Hematopoietic multipotent progenitor cell (in vitro differentiated cells): ENCODE measurements at places on chromosomes 2 and 18. TPM values are rescaled to one million over a fixed set of nuclear protein-coding genes. Genes with fewer than 3 reads are reported as not detected.

The TWIST2 gene
- total RNA-seq: not detected

DNA sequence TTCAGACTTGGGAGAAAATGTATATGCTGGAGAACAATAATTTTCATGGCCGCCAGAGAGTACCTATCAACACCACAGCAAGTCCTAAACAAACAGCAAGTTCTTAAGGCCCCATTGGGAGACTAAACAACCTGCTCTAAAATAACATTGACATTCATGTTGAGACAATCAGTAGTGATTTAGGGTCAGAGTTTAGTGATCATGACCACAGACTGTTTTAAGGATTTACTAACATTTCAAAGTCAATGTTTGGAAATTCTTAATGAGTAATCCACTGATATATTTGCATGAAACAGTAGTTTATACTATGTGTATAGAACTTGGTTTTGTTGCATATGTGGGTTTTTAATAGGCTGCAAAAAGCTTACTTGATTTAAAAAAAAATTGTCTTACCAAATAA, 34.7 kb downstream of the RASGRP3 start:
- DNase-seq: no peak

The CROCC2 gene
- not detected for total RNA-seq

The PPIL3 gene
- total RNA-seq: 43.1 TPM

DNA sequence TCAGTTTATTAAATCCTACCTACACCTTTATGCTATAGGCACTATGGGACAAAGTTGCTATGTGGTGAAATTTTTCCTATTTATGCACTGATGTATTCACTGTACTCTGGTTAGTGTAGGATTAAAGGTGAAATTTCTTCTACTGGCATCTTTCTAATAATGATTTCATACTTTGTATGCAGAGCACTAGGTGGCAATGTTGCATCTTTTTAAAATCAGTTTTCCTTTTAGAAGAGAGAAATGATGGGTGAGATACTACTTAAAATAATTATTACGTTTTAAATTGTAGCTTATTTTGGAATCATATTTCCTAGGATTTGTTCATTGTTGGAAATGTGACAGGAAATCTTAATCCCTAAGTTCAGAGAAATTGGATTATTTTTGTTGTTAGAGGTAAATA, 150.9 kb downstream of the CD8B2 start:
- peak; percentile 73 for DNase-seq

The AMMECR1L gene
- total RNA-seq: 11.8 TPM

The CD28 gene
- total RNA-seq: 0.27 TPM

DNA sequence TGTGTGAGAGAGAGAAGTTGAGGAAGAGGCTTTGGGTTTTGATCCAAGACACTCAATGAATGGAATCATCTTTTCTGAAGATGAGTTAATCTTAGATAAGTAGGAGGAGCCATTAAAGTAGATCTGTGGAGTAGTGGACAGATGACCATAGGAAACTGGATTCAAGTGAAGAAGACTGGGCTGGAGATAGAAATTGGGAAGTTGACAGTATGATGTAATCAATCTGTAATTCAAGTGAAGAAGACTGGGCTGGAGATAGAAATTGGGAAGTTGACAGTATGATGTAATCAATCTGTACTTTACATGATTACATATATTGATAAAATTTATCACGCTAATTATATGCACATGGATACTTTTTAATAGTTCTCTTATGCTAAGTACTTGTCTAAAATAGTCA, 92.8 kb downstream of the PHLPP1 start:
- DNase-seq: no peak

- DNase-seq: no peak
Observed at GRCh38 chr2:195741191-195741590, 84.2 kb downstream of the SLC39A10 start.

The COL4A4 gene
- total RNA-seq: not detected

DNA sequence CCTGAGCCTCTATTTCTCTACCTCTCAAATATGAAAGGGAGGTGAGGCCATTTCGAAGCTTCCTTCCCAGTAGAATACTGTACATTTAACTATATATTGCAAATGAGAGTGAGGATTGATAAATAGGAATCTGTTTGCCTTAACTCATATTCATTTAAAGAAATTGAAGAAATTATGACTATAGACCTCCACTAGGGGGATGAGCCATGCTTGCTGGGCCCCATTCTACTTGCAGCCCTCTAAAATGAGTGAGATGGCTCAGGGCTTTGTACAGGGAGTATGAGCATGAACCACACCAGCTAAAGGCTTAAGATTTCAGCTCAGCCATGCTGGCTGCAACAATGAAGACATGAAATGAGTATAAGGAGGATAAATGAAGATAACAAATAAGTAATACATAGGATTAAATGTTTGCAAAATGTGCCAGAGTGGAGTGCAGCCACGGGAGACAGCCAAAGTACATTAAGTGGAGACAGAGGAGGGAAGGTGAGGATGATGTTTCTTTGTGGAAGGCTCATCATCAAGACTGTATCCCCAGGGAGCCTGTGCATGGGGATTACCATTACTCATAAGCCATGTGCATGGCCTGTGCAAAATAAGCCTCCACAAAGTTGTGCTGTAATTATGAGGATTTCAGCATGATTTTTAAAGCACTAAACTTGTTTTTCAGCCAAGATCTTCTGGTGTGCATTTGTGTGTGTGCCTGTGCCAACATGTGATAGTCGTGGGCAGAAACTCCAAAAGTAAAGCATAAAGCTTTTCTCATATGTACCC, 300.8 kb downstream of the CNTNAP5 start:
- DNase-seq: no peak

GRCh38 chr2:621303-622099, 55.7 kb downstream of the TMEM18 start:
- no peak for DNase-seq

The CCL20 gene
- total RNA-seq: not detected

- no peak for DNase-seq
Observed at GRCh38 chr2:218895759-218896500, 15.3 kb downstream of the WNT10A start.

DNA sequence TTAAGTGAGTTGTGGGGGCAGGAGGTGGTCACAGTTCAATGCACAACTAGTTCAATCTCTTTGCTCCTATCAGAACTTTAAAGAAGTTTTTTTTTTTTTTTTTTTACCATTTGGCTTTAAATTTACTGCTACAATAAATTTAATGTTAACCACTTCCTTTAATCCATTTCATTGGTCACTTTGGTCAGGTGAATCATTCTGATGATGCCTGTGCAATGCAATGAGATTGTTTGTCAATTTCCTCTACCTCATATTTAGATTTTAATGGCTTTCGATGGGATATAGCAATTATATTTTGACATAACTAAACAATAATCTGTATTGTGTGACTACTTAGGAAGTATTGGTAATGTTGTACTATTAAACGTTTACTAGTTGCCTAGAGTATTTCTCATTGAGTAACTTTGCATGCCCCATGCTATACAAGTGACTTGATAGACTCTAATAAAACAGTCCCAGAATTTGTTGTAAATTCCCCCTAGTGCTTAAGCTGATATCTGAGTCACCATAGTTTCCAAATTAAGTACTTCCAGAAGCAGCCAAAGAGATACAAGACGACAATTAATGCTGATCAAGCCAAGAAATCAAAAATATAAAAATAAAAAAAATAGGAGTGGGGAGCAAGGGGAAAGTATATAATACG, 52.9 kb upstream of the SERPINB2 start:
- DNase-seq: no peak

- no peak for DNase-seq
Observed at GRCh38 chr2:232492236-232492848, 4.7 kb upstream of the ECEL1 start.

DNA sequence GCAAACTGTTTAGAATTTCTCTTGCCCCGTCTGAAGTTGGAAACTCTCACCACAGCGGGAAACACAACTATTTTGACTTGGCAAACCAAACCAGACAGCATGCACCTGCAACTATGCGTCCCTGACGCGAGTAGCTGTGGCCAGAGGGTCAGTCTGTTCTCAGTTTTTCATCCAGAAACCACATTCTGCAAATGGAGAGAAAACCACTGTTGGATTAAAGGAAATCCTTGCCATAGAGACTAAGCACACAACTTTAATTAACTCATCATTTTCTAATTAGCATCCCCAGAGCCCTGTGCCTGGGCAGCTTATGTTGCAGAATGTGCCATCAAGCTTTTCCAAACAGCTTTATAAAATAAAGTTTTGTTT, 415.7 kb upstream of the TCF4 start:
- no peak for DNase-seq

DNA sequence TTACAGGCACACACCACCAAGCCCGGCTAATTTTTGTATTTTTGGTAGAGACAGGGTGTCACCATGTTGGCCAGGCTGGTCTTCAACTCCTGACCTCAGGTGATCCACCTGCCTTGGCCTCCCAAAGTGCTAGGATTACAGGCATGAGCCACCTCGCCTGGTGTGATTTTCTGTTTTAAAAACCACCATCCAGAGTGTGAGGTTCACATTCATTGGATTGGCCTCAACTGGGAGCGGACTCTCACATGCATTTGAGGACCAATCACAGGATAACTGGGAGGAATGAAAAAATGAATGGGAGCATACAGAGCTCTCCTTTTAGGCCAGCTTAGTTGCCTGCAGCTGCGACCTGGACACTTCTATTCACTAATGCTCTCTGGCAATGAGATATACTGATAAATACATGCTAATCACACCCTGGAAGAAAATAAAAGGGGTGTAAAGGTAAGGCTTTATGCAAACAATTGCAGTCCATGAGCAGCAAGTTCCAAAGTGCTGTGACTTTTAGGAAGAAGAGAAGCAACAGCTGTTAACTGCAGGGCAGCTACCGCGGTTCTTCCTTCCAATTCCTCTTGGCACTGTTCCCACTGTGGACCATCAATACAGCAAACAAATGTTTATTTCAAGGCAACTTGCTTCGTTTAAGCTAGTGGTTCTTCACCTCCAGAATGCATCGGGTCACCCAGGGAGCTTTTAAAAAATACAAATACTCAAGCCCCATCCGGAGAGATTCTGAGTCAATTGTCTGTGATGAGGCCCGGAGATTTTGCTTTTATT, 49.5 kb upstream of the FZD5 start:
- DNase-seq: no peak

DNA sequence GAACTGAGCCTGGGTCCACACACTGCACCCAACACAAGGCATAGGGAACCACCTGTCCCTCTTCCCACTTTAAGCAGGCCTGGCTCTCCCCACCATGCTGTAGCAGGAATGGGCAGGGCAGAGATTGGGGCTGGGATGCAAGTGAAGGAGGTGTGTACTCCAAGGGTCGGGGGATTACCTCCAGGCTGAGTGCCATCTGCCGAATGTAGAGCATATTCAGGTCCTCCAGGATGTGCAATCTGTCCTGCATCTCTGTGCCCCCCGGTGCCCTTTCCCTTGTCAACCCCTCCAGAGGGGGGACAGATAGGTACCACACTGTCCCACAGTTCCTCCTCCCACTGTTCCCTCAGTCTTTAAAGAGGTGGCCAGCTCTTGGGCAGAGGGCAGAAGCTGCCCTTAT, 2.4 kb downstream of the RTKN start:
- no peak for DNase-seq

DNA sequence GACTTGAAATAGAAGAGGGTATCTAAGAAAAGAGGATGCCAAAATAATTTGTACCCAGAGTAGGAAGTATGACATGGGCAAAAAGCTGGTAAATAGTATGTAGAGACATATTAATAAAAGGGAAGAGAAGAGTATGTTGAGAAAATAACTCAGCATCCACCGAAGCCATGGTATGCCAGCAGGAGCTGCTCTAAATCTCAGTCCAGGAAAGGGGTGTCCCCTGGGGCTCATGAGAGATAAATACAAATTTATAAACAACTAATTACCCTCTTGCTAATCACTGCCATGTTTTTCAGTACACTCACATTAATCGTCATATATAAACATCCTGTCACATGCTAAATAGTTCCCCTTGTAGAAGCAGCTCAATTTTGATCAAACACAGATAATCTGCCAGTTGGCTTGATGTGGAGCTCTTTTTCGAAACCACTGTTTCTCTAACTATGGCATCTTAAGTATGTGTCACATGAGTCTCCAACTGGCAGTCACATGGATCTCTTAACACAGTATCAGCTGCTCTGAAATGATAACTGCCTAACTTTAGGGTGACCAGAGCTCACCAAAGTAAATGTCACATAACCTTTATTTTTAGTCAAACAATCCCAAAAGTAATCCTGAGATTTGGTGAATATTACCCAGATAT, 31.9 kb downstream of the EXOC6B start:
- DNase-seq: no peak

DNA sequence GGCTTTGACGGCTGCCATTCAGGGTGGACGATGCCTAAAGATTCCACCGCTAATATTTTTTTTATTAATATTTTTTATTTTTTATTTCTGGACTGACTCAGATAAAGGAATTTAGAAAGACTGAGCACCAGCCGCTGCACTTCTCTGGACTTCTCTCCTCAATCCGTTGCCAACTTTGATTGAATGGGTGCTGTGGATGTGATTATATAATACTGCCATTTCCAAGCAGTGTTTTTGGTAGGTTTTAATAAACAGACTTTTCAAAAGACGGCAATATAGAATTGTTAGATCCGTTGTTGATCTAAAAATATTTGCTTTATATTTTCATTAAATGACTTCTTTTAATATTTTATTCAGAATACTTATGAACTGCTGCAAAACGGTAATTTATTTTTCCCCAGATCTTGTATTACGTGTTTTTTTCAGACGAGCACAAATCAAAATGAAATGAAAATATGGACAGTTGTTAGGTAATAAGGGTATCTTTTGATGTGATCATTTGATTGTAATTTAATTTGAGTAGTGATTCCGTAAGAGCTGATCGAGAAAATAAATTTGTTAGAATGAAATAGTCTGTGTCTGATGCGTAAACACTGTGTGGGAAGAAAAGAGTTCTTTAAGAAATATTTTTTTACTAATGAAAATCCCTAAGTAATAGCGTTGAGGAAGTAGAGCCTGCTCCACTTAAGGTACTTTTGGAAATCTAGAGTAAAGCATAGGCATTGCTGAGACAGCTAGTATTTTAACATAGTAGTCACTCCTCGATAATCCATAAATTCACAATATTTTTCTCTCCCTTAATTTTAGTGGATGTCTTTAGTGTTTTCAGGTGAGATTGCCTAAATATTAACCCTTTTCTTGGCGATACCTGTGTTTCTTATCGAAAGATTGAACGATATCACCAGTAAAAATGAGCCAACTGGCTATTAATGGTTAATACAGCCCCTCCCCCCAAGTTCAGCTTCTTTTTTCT, 4.4 kb downstream of the POU3F3 start:
- DNase-seq: peak; percentile 55

DNA sequence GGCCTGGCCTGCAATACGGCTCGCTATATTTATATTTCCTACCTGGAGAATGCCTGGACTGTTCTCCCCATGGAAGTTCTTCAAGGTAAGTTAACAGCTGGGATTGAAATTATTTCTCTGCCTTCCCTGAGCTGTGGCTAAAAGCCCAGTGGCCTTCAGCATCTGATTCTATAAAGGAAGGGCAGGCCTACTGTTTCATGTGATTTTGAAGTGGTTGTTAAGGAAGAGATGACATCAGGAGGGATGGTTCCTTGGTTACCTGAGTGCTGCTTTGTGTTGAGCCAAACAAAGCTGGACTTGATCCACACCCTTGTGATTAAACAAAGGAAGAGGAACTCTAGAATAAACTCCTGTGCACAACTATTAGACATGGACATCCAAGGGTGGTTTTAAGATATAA, 61.6 kb downstream of the MFSD6 start:
- DNase-seq: peak; percentile 85

The HMSD gene
- total RNA-seq: not detected
